Activated CD8-positive, alpha-beta memory T cell treated with anti-CD3 and anti-CD28 coated beads for 24 hours (primary cell): ENCODE measurements at places on chromosomes 3 and 15.
A peak's percentile ranks its signal among the peaks of the same experiment; 100 is the strongest.

DNA sequence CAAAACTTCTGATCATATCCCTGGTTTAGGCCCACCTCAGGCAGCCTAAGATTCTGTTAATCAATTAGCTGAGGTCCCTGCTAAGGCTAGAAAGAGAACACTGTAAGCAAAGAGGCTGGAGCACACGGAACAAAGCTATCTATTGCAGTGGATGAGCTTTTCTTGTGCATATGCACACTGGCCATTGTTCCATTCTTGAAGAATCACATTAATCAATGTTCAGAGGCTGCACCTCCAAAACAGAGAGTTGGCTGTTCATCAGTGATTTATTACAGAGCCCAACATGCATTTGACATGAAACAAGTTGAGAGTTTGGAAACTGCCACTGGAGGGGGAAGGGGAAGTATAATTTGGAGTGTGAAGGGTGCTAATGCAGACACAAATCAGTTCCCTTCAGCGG, 873.0 kb downstream of the ROBO1 start:
- DNase-seq: no peak

GRCh38 chr15:52658955-52659354, 20.2 kb downstream of the ATOSA start:
- no peak for DNase-seq

DNA sequence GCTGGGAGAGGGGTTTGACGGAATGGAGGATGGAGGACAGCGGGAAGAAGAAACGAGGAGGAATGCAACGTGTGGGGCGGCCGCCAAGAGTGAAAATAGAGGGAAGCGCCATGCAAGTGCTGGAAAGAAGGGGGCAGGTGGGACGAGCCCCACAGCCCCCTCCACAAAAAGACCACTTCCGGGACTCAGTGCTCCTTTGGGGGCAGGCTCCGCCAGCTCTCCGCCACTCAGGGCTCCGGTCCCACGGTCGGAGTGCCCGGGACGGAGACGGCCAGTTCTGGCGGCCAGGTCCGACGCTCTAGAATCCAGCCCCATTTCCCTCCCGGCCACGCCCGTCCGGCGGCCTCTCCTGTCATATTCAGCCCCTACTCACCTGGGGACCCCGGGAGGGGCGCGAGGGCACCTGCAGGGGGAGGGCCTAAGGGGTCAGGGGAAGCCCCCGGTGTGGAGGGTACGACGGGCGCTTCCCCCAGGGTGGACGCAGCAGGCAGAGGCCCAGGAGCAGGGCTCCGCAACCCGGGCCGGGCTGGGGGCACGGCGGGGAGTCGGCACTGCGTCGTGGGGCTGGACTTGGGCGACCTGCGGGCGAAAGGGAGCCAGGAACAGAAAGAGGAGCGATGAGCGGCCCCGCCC, 25.5 kb upstream of the CSPG4 start:
- DNase-seq: no peak

DNA sequence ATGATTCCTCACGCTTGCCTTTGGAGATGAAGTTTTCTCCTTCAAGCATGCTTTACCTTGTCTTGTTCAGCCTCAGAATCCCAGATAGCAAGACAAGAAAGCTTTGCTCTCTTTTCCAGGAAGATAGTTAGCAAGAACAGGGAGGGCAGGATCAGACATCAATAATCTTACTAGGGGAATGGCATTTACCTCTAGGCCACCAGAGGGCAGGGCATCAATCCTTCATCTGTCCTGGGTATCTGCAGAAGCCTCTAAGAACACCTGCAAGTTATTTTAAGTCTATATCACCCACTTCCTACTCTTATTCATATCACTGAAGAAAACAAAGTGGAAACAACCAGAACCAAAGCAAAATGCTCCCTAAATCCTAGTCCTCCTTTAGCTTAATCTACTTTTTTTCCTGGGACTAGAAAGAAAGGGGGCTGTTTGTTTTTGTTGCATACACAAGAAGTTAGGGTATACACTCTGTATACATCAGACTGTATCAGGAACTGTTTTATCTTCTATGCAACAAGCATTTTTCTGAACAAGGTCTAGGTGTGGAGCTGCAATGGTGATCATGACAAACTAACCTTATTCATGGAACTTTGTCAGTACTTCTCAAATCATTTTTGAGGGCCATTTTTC, 862.5 kb downstream of the CADM2 start:
- DNase-seq: no peak

DNA sequence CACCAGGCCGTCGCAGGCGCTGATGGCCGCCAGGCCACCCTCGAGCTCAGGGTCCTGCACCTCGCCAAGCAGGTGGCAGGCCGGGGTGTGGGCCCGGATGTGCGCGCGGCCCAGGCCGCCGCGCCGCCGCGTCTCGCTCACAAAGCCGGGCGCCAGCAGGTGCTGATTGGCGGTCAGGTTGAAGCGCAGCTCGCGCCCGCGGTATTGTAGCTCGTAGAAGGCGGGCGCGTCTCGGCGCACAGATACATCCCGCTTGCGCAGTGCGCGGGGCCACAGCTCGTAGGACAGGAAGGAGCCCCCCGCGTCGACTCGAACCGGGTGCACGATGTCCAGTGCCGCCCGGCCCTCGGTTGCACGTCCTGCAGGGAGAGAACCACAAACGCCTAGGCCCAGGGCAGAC, 11.1 kb downstream of the ADAMTS7 start:
- no peak for DNase-seq

- DNase-seq: no peak
These were observed 223.7 kb downstream of the ITPR1 start for GRCh38 chr3:4716706-4717362.

GRCh38 chr3:142888099-142888480, 793 bp downstream of the PCOLCE2 start:
- no peak for DNase-seq

DNA sequence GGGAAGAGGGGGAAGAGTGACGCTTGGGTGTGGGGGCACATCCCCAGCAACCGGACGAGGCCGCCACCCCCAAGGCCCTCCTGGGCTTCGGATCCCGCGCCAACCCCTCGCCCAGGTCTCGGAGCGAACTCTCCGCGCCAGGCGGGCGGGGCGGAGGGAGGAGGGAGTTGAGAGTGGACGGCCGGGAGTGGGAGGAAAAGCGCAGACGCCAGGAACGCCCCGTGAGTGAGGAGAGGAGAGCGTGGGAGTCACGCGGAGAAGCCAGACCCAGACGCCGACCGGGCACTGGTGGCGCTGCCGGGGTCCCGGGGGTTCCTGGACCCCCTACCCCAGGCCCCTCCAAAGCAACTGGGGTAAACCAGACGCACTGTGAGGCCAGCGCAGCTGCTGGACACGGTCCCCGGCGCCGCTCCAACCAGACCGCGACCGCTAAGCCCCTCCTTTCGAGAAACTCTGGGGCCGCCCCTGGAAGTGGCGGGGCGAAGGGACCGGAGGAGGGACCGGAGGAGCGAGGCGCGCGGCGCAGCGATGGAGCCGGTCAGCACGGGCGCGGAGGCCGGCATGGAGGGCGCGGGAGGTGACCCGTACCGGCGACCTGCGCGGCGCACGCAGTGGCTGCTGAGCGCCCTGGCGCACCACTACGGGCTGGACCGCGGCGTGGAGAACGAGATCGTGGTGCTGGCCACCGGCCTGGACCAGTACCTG, at the start of gene EFCC1:
Gene EFCC1, plus strand, starts transcription at position 204 of the 705 bp plus-strand sequence. Its CDS starts 325 bp downstream, at position 529.
- DNase-seq: peak; percentile 73

DNA sequence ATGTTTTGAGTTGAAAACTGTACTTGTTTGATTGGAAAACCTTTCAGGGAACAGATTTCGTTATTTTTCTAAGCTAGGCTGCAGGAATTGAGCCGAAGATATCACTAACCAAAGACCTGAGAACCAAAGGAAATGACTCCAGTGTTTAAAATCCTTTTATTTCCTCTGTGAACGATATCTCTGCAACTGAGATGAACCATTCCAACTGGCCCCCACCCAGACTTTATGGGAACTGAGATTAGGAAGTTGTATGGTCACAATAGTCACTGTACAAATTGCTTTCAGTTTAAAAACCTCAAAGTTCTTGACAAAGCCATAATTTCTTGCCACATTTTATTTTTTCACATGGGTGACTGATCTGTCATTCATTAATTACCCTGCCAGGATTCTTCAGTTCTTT, 232.4 kb downstream of the RBMS3 start:
- DNase-seq: no peak

GRCh38 chr15:62517541-62517940, 352.5 kb upstream of the C2CD4B start:
- DNase-seq: no peak
